ENCODE measurements at places on chromosomes 11 and 22.

DNA sequence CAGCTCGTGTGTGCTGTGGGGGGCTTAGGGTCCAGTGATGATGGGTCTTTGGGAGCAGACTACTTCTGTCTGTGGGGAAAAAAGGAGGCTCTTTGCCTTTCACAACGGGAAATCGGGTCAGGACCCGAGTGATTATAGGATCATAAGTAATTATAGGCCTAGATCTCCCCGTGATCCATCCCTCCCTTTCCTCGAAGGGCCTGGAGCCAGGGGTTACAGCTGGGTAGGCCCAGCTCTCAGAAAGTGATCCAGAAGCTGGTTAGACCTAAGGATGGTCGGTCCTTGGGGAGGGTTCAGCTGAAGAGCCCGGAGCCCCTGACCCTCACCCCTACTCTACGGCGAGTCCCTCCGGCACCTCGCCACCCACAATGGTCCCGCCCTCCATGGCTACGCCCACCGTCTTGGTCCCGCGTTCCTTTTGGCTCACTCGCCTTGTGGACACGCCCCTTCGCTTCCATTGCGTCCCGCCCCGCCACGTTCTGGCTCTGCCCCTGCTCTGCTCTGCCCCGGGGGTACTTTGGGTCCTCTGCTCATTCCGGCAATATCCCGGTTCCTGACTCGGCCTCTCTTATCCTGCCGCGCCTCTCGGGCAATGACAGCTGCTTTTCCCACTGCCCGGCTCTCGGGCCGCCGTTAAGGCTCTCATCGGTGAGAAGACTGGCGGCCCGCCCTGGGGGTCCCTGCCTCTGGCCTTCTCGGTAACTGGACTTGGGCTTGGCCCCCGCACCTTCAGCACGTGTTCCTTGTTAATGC, 5.0 kb downstream of the IGSF22 start:
- peak; percentile 79 for DNase-seq

DNA sequence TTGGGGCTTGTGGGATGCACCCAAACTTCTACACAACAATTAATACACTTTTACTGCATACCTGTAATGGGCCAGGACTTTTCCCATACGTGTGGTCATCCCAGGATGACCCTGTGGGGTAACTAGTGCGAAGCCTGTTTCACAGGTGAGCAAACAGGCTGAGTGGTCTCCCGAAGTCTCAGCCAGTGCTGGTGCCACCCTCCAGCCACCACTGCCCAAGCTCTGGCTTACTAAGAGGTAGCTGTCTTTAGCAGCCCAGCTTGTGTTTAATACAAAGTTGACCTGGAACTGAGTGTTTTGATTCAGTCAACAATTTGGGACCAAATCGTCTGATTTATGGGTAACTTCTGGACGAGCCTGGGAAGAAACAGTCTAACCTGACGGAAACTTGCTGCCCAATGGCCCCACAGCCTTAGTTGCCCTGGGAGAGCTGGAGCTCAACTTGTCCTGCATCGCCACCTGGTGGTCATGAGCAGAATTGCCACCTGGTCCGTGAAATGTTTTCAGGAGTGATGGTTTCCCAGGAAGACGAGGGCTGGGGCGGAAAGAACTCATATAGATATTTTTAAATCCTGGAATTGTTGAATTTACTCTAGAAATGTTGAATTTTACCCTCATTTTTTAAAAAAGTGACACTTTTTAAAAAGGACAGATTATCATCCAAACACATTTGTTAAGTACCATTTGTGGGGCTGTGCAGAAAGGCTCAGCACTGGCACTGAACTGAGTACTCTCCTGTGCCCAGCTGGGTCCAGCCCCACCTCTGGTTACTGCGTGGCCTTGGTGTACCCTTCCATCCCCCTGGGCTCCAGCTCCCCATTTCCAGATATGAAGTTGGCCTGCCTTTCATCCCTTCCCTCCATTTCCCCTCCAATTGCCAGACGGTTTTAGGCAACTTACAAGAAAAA, 95.5 kb upstream of the PARVA start:
- DNase-seq: peak; percentile 70

- DNase-seq: no peak
These were observed 3.4 kb downstream of the YPEL4 start for GRCh38 chr11:57646194-57646798.

DNA sequence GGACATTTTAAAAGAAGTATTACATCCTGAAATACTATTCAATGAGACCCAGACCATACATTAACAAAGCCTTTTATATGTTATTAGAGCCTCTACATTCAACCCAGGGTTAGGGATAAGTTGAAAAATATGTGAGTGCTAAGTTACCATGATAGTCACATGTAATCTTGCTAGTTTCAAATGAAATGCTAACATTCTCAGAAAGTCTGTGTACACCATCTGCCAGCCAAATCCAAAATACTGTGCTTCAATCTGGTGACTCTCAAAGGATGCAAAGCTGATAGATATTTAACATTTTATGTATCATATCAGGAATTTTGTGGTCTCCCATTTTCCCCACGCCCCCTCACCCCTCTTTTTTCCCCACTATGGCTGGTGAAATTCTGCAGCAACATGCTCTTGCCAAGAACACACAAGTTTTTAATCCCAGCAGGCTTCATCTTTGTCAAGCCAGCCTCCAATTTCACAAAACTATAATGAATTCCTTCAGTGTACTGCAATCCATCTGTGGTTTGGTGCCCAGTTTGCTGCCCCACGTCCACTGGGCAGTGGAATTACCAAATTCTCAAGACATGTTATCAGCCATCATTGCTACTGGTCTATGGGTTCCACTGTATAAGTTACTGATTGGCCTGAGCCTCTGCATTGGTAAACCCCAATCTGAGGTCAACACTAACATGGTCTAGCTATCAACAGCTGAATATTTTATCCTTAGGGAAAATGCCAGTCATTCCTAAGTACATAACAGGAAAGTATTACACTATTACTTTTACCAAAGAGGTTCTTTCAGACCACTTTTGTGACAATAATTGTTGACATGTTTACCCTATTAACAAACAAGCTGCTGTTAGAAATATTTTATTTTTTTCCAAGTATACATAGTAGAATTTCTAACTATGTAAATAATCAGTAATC, 1.5 kb upstream of the PICALM start:
- no peak for DNase-seq

DNA sequence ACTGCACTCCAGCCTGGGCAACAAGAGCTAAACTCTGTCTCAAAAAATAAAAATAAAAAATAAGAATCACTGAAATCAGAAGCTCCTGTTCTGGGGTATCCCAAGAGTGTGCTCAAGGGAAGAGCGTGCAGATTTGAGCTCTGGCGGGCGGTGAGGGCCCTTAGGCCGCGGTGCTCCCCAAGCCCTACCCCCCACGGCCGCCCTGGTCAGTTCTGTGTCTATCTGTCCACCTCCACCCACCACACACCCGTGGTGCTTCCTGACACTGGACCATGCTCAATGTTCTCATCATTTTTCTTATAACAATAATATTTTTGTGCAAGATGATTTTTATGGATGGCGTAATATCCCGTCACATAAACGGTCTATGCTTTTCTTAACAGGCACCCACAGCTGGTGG, 71.1 kb downstream of the RTL6 start:
- no peak for DNase-seq

DNA sequence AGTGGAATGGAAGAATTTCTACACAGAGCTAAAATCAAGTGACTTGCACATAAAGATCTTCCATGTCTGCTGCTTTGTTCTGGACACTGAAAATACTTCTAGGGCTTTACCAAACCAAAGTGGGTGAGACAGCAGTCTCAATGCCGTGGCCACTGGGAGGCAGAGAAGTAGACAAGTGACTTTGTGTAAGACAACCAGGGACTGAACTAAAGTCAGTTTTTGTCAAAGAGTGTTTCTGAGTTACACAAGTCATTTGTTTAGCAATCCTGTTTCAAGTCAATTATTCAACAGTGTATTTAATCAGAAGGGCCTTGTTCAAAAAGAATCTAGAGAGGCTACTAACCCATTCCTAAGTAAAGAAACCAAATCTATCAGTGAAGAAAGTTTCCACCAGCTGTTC, 46.6 kb downstream of the TCP11L1 start:
- DNase-seq: no peak

GRCh38 chr22:39244496-39245129, at the start of gene PDGFB:
Gene PDGFB (minus strand): TSS chr22:39244982. CDS start chr22:39243963, 1,019 bp downstream.
- no peak for DNase-seq

DNA sequence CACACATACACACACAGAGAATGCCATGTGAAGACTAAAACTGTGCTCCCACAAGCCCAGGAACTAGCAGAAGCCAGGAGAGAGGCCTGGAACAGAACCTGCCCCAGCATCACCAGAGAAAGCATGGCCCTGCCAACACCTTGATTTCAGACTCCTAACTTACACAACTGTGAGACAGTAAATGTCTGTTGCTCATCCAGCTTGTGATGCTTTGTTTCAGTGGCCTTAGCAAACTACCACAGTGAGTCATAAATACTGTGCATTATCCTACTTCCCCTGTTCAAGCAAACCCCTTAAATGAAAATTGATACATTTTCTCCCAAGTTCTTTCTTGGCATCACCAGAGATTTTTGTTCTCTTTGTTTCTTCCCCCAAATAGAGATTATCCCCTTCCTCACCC, 1539.4 kb upstream of the TENM4 start:
- no peak for DNase-seq

DNA sequence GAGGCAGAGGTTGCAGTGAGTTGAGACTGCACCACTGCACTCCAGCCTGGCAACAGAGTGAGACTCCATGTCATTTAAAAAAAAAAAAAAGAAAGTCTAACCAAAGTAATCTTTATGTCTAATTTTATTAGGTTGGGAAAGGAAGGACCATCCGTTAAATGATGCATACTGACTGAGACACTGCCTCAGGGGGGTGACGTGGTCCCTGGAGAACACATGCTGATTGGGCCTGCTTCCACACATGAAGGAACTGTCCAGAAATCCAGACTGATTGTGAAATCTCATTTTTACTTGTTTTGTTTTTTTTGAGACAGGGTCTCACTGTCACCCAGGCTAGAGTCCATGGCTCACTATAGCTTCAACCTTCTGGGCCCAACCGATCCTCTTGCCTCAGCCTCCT, 5.5 kb downstream of the SF3A1 start:
- DNase-seq: no peak

DNA sequence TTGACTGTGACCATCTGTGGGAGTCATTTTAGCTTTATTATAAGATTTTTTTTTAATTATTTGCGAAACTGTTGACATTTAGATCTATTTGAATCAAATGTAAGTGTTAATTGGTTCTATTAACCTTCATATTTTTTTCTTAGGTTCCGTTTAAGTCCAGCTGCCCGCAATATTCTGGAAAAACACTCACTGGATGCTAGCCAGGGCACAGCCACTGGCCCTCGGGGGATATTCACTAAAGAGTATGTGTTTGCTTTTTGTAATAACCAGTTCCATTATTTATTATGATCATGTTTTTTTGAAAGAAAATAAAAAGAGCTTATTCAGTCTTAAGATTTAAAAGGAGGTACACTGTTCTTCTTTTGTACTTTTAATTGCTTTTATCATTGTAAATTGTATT, 43.9 kb downstream of the PDHX start:
- DNase-seq: no peak

DNA sequence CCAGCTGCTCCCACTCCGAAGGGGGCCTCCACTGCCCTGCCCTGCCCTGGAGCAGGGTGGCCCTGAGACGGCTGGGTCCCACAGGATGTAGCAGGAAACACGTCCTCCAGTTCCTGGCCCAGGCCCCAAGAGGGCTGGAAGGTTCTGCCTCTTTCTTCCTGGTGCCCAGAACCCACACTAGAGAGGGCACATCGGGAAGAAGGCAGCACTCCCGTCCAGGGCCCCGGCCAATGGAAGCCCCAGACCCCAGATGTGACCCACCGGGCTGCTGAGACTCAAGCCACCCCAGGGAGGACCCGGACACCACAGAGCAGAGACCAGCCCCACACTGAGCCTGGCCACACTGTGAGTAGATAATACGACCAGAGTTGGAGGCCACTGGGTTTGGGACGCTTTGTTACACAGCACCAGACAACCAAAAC, 71.2 kb downstream of the CELSR1 start:
- DNase-seq: no peak

DNA sequence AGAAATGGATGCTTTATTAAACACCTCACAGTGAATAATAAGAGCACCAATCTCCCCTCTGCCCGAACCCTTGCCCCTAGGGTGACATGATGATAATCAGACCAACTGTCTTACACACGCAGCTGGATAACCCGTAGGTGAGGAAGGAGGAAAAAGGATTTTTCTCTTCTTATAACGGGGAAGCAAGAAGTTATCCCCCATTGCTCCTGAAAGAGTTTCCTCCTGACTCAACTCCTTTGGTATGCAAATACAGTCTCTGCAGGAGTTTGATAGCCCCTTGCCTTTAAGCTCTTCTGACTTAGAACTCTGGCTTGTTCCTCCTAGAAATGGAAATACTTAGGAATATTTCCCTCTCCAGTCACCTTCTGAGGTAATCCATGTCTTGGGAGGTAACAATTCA, 455.8 kb downstream of the TMEM135 start:
- no peak for DNase-seq

DNA sequence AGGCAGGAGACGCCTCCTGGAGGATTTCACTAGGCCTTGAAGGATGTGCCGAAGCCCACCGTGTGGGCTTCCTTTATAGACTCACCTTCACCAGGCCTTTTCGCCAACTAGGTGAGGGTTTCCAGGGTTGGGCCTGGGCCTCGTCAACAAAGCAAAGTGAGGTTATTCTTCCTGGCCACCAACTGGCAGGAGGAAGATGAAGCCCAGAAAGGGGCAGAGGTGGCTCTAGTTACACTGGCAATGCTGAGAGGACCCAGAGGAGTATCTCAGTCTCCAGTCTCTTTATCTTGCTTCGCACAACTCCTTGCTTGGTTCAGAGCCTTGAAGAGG, 404 bp upstream of the RELT start:
- DNase-seq: no peak

DNA sequence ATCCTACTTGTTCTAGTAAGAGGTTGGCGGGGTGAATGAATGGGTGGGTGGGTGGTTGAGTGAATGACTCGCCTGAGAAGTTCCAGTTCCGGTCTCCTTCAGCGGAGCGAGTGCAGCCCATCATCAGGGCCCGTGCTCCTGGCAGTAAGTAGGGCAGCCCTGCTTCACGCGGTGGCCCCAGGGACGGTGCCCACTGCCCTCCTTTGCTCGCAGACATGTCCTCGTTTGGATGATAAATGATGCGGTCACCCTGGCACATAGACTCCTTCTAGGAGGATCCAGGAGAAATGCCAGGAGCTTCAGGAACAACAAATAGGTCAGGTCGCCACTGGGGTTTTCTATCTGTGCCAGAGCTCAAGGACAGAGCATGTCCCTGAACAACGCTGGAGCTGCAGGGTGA, 370.8 kb downstream of the CTTN start:
- DNase-seq: no peak

GRCh38 chr11:86735451-86736290, 63.3 kb upstream of the ME3 start:
- no peak for DNase-seq
